ENCODE measurements at places on chromosomes 7 and 10. TPM values are rescaled to one million over a fixed set of nuclear protein-coding genes. Genes with fewer than 3 reads are reported as not detected.
A peak's percentile ranks its signal among the peaks of the same experiment; 100 is the strongest.

Gene HOXA2
- total RNA-seq, result 2.7 TPM

Gene OR2A7
- 36.0 TPM for total RNA-seq

Gene SFRP4
- total RNA-seq, result 21.8 TPM

Gene MMD2
- not detected for total RNA-seq

Gene CNPY1
- total RNA-seq, result not detected

Gene PNLIPRP3
- total RNA-seq, result not detected

Gene RASA4B
- total RNA-seq, result 14.6 TPM

Gene LEP
- not detected for total RNA-seq

Gene DEPP1
- total RNA-seq, result 70.4 TPM

Gene GIMAP1
- 8.6 TPM for total RNA-seq

Gene AFAP1L2
- total RNA-seq, result 323 TPM

Gene GBX1
- not detected for total RNA-seq

GRCh38 chr7:111470998-111471397 is 91.3 kb downstream of the IMMP2L start:
- no peak overlapping the region for H3K27ac ChIP-seq
- H3K4me3 ChIP-seq, result no peak overlapping the region
- H3K4me1 ChIP-seq, result no peaks in the 10 kb centered on the region

DNA sequence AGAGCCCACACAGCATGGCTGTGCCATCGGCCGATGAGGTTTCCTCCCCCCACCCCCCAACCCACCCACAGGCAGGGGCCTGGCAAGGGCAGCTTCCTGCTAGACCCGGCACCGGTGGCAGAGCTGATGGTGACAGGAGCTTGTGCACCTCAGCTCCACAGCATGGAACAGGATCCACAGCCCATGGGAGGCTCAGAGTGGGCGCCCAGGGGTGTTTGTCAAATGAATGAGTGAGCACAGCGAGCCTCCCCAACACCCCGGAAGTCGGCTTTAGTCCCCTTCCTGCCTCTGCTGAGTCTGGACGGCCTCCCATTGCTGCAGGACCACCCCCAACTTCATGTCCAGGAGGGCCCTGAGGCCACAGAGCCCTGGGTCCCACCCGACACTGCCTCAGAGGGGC is 68.9 kb downstream of the PDGFA start:
- H3K36me3 ChIP-seq, result no peaks in the 10 kb centered on the region
- no peak overlapping the region for H3K4me3 ChIP-seq
- no peak overlapping the region for H3K27ac ChIP-seq
- no peaks in the 10 kb centered on the region for H3K4me1 ChIP-seq

DNA sequence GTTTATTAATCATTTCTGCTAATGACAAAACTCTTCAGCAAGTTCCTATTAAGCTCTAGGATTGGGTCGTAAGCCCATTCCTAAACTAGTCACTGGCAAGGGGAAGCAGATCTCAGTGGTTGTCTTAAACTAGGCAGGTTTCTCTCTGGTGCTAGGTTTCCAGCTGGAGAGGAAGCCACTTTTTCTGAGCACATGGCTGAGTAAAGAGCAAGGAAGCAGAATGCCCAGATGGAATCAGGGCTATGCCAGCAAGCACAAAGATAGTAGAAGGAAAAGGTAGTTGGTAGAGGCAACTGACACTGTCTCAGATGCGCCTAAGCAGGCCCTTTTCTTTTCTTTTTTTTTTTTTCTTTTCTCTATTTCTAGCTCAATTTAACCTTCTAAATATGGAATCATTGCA is 224.9 kb downstream of the EXOC4 start:
- DNase-seq, result no peak
- H3K36me3 ChIP-seq, result no peaks in the 10 kb centered on the region
- no peaks in the 10 kb centered on the region for H3K4me1 ChIP-seq
- no peaks in the 10 kb centered on the region for H3K27me3 ChIP-seq

DNA sequence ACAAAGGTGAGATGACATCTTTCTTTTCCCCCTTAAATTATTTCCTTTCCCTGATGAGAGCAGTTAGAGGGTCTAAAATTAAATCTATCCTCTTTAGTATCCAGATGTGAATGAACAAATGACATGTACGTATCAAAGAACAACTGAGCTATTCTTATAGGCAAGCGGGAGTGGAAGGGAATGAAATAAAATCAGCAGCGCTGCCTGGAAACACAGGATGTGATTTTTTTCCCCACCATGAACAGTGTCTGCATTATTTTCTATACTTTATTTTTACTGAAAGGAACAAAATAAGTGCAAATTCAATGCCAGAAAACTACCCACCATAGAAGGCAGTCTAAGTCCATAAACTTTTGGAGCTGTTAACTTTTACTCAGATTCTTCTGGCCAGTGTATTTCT is 40.6 kb downstream of the SLC26A4 start:
- no peaks in the 10 kb centered on the region for H3K27me3 ChIP-seq
- H3K4me3 ChIP-seq, result no peak overlapping the region
- peaks cover under 1% of the 10 kb centered on the region for H3K36me3 ChIP-seq
- peak overlapping the region; percentile 95 for H3K27ac ChIP-seq
- peaks cover 61% of the 10 kb centered on the region for H3K4me1 ChIP-seq
- DNase-seq, result no peak

DNA sequence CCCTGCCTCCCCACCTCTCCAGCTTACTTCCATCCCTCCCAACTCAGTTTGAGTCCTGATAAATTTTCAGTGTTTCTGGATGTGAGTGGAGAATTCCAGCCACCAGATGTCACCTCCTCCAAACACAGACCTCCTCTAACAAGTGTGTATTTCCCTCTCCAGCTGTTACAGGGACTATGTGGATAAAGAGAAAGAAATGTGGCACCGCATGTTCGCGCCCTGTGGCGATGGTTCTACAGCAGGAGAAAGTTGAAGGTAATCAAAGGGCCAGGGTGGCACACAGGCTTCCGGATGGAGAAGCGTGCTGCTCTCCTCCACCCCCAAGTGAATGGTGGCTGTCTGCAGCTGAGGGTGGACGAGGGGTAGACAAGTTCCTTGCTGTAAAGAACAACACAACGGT is 14.7 kb downstream of the FKBP6 start:
- H3K27me3 ChIP-seq, result no peaks in the 10 kb centered on the region
- no peak overlapping the region for H3K27ac ChIP-seq
- no peaks in the 10 kb centered on the region for H3K4me1 ChIP-seq
- no peak for DNase-seq

- no peak overlapping the region for H3K4me3 ChIP-seq
- DNase-seq, result no peak
- H3K27ac ChIP-seq, result no peak overlapping the region
- H3K27me3 ChIP-seq, result no peaks in the 10 kb centered on the region
These were observed 208.5 kb downstream of the TRIL start for GRCh38 chr7:28749638-28750037.

GRCh38 chr7:28984631-28985030 is 26.5 kb upstream of the TRIL start:
- H3K4me1 ChIP-seq, result peaks cover 22% of the 10 kb centered on the region
- no peaks in the 10 kb centered on the region for H3K36me3 ChIP-seq
- peak; percentile 67 for DNase-seq
- no peaks in the 10 kb centered on the region for H3K27me3 ChIP-seq
- no peak overlapping the region for H3K4me3 ChIP-seq
- H3K27ac ChIP-seq, result no peak overlapping the region

DNA sequence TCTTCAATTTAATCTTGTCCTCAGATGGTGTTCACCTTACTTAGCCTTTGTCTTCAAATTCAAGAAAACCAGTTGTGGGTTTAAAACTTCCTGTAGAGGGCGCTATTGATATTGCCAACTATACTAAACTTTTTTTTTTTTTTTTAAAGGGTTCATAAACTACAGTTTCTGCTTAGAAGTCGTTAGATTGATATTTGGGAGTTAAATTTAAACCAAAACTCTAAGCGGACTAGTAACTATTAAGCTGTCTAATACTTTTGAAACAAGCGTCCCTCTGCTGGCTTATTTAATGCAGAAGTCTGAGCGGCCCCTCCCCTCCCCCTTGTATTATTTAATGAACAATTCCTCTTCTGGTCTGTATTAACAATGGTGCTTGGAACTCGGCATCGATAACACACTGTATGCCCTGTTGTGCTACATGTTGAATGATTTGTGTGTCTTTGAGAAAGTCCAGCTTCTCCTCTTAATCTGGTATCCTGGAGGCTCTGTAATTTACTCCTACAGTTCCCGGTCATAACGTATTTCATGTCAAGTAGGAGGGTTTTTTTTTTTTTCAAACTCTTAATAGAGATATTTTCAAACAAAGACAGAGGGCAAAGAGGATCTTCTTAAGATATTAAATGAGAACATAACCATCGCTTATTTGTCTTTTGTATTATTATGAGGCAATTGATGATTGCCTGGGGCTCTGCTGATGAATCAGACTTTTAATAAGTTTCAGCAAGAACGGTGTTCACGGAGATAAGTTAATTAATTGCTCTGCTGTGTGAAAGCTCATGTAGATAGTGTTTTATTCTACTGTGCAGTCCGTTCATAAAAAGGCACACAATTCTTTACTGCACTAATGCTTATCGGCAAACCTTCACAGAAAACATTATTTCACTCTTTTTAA is 22.6 kb upstream of the CREB5 start:
- no peaks in the 10 kb centered on the region for H3K36me3 ChIP-seq
- no peaks in the 10 kb centered on the region for H3K4me1 ChIP-seq
- no peak overlapping the region for H3K27ac ChIP-seq
- H3K27me3 ChIP-seq, result no peaks in the 10 kb centered on the region

DNA sequence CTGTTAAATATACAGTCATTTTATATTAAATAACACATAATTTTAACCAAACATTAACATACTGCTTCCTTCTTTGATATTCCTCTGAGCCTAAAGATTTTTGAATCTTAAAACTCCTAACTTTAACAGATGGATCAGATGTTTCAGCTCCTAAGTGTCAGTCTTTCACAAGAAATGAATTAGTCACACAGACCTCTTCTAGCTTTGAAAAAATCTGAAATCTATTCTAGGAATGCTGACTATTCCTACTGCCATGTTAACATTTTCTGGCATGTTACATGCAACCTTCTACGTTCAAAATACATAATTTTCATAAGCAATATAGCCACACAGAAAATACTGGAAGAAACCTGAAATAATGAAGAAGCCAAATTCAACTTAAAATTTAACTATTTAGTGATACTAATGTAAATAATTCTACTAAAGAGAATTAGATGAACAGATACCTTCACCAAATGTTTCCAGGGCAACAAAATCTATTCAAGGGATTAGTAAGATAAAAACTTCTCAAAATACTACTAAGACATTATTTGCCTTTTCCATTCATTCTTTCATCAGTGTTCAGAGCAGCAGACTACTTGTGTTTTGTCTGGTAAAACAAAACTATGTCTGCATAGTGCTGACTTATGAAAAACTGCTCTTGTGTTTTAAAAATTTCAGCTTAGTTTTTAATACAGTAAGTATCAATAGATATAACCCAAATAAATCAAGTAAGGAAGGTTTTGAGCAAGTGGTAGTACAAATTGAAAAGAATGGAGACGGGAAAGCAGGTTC is 9.2 kb downstream of the JMJD1C start:
- no peaks in the 10 kb centered on the region for H3K27me3 ChIP-seq
- H3K4me3 ChIP-seq, result no peak overlapping the region
- H3K4me1 ChIP-seq, result peaks cover 7% of the 10 kb centered on the region

GRCh38 chr7:151077705-151078232 is 2.8 kb downstream of the FASTK start:
- H3K4me3 ChIP-seq, result no peak overlapping the region
- H3K27me3 ChIP-seq, result no peaks in the 10 kb centered on the region
- H3K4me1 ChIP-seq, result peaks cover 34% of the 10 kb centered on the region
- peaks cover 28% of the 10 kb centered on the region for H3K36me3 ChIP-seq

DNA sequence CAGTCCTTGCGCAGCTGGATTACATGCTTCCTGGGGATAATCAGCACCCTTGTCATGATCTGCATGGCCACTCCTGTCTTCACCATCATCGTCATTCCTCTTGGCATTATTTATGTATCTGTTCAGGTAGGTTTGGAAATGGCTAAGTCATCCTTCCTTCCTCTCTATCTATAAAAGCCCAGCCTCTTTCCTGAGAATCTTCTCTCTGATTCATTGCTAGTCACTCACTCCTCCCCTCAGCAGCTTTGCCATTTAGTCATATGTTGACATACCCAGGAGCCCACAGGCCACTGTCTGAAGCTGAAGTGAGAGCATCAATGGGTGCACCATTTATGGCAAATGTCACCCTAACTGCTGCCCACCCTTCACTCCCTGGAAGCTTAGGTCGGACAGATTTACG is 52.0 kb downstream of the ABCC2 start:
- H3K36me3 ChIP-seq, result no peaks in the 10 kb centered on the region
- H3K27me3 ChIP-seq, result no peaks in the 10 kb centered on the region
- DNase-seq, result no peak
- no peaks in the 10 kb centered on the region for H3K4me1 ChIP-seq

DNA sequence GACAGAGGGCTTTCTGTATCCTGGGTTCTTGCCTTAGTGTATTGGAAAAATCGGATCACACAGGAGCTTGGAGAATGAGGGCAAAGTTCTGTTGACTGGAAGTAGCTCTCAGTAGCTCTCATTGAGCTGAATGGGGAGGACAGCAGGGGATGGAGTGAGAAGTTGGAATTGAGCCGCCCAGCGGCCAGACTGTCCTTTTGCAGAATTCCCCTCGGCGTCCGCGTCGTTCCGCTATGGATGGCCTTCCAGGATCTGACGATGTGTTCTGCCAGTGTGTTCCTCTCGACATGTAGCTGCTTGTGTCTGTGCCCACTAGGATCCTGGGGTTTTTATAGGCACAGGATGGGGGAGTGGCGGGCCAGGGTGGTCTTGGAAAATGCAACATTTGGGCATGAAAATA is 351.8 kb upstream of the SEMA3A start:
- no peaks in the 10 kb centered on the region for H3K27me3 ChIP-seq
- no peaks in the 10 kb centered on the region for H3K4me1 ChIP-seq
- H3K27ac ChIP-seq, result no peak overlapping the region
- DNase-seq, result no peak

- no peak for DNase-seq
- no peaks in the 10 kb centered on the region for H3K4me1 ChIP-seq
- H3K4me3 ChIP-seq, result no peak overlapping the region
- no peaks in the 10 kb centered on the region for H3K36me3 ChIP-seq
These were observed 324.4 kb upstream of the AOAH start for GRCh38 chr7:37048674-37049073.

GRCh38 chr10:42975005-42975493 is 101.8 kb upstream of the RET start:
- DNase-seq, result no peak
- no peak overlapping the region for H3K4me3 ChIP-seq
- H3K27me3 ChIP-seq, result no peaks in the 10 kb centered on the region
- no peak overlapping the region for H3K27ac ChIP-seq
- no peaks in the 10 kb centered on the region for H3K4me1 ChIP-seq
- H3K36me3 ChIP-seq, result no peaks in the 10 kb centered on the region

- H3K4me1 ChIP-seq, result peaks cover 94% of the 10 kb centered on the region
- no peaks in the 10 kb centered on the region for H3K36me3 ChIP-seq
- H3K4me3 ChIP-seq, result no peak overlapping the region
- H3K27ac ChIP-seq, result peak overlapping the region; percentile 99
- peak; percentile 89 for DNase-seq
These were observed 26.5 kb downstream of the GTF2IRD1 start for GRCh38 chr7:74479961-74480829.

Data from thyroid gland (tissue), 4 donors.